Fibroblast of lung (primary cell): ENCODE measurements at places on chromosomes 4 and X.

GRCh38 chr4:5963611-5964010, 54.6 kb downstream of the C4orf50 start:
- DNase-seq, result no peak

GRCh38 chr4:2933566-2934076, 29.6 kb downstream of the NOP14 start:
- DNase-seq, result no peak

DNA sequence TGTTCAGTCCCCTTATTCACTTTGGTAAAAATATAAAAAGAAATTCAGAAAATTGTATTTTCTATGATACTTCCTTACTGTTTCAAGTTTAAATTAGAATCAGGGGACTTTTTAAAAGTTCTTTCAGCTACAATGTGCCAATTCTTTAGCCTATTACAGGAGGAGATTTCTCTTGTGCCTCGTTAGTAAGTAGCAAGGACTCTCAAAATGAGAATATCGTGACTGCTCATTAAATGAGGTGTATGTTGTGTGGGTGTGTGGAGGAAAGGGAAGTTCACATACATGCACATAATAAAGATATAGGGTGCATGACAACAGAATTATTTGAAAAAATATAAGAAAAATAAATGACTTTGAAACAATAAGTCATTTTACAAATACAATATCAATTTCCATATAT, 190.5 kb downstream of the DTHD1 start:
- DNase-seq, result no peak

GRCh38 chrX:46965125-46965758, 53.0 kb downstream of the JADE3 start:
- DNase-seq, result peak; percentile 68

DNA sequence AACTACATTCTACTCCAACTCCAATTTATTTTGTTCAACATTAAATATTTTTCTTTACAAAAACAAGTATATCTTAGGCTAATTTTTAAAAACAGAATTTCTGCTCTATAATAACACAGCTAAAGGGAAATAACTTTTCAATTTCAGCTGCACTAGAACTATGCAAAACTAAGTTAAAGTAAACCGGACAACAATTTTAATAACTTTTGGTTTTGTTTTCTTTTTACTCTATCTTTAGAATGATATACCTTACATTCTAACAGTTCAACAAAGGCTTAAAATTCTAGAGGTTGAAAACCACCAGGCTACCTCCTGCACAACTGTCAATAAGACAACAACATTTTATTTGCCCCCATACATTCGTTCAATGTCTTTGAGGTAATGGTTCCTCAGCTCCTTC, 18.7 kb upstream of the KCNE5 start:
- no peak for DNase-seq

GRCh38 chr4:46444318-46445000, 54.5 kb upstream of the GABRA2 start:
- DNase-seq, result peak; percentile 39

- DNase-seq, result no peak
Measured at GRCh38 chr4:80333121-80333520, 2.4 kb upstream of the CFAP299 start.

GRCh38 chr4:94558392-94558904, 106.7 kb downstream of the PDLIM5 start:
- no peak for DNase-seq

DNA sequence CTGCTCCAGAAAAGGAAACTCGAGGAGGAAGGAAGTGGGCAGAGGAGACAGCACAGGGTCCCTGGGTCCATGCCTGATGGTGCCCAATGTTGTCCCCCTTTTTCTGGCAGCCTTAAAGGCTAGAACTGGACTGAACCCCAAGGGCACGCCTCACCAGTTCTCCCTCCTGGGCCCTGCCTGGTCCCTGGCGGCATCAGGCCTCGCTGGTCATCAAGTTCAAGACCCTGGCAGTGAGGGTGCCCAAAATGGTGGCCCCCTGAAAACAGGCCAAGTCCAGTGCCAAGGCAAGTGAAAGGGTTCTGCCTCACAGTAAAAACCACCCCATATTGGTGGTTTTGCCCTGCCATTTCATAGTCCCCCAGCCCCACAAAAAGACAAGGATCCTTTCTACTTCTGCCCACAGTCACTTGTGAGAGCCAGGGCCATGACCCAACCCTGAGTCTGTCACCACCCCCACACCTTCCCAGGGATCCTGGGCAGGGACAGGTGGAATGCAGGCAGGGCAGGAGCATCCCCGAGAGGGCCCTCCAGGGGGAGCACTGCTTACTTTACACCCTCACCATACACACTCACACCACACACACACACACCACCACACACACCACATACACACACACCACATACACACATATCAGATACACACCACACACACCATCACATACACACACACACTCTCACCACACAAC, 107.6 kb downstream of the DCTD start:
- DNase-seq, result no peak

DNA sequence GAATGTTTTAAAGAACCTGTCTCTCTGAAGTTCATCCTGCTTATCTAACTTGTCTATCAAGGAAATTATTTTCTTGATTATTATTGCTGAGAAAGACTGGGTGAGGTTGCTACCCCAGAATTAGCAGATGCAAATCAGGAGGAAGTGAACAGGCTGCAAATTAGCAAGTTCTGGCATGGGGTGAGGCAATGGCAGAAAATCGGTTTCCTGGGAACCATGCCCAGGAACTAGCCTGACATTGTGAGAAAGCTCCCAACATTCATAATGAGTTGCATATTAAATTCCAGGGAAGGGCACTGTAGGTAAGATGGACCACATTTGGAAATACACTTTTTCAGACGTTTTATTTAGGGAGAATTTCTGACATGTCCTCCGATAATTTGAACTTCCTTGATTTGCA, 11.6 kb downstream of the ARSF start:
- DNase-seq, result no peak

GRCh38 chr4:70496231-70496630, 22.1 kb upstream of the AMTN start:
- DNase-seq, result no peak

DNA sequence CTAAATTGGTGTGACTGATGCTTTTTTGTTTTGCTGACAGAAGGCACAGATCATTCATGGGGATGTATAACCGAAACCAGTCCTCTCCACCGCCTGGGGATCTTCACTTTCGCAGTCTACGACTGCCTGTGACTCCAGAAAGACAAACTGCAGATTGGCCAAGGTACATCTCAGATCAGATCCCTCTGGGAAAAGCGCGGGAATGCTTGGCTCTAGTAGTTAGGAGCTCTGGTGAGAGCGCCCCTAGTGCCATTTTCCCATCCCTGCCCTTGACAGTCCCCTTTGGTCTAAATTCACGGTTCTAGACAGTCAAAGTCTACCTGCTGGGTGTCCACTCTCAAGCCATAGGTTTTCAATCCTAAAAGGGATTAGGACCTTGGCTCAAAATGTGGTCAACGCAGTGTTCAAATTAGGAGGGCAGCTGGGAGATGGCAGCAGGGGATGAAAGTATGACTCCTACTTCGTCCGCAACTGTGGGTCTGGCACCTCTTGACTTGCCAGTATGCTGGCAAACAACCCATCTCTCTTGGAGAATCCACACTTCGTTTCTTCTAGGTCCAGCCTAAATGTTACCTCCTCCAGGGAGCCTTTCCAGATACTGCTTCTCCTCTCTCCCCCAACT, 6.9 kb upstream of the HAND2 start:
- DNase-seq, result no peak

GRCh38 chr4:123977641-123978081, 581.1 kb downstream of the SPRY1 start:
- DNase-seq, result peak; percentile 71

DNA sequence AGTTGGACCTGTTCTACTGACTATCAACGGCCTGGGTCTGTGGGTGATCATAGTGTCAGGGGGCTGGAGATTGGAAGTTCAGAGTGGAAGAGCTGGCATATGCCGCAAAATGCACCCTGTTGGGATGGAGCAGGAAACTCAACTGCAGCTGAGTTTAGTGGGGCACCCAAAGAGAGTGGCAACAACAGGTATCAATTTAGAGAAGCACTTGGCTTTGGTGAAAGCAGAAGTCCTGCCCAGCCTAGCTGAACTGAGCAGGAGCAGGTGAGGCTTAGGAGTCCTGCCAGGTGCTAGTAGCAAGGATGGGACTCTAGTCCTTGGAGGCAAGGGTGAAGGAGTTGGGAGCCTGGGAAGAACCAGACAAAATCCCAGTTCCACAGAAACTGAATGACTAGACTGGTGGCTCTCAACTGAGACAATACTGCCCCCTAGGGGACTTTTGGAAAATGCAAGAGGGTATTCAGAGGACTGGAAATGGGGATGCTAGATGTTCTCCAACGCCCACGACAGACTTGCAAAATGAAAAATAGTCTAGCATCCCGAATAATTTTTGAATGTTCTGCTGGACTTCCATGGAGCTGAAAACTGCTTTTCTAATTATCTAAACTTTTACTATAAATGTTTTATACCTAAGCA, 49.4 kb downstream of the RTL9 start:
- DNase-seq, result no peak

DNA sequence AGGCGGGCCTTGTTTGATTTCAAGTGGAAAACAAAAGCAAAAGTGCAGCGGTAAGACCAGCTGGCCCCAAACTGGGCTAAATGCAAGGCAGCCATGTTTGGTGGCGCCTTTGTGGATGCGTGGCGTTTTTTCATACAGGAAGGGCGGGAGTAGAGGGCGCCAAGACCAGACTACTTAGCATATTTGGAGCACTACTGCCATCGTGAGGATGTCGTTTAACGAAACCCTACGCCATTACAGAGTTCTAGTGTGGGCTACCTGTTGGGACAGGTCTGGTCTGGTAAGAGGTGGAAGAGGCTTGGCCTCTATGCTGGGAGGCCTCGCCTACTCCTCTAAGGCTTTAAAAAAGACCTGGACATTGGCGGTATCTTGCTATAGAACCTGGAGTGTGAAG, 230.7 kb upstream of the STK26 start:
- no peak for DNase-seq

- DNase-seq, result no peak
Measured at GRCh38 chrX:132590350-132591026, 101.7 kb upstream of the MBNL3 start.
